ENCODE measurements at places on chromosomes 6 and 20. TPM values are rescaled to one million over a fixed set of nuclear protein-coding genes. Genes with fewer than 3 reads are reported as not detected.

DNA sequence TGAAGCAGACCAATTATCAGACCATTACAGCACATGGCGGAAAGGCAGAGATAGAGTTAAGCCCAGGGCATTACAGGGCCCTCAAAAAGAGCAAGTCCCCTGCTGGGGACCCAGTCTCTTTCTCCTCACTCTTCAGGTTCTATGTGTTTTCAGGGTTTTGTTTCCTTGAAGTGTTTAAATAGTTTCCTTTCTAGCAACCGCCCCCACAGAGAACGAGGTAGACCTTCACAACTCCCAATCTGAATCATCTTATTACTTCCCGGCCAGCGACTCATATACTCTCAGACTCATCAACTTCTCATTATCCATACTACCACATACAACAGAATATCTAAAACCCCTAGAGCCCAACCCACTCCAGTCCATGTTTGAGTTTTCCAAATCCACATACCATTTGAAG, 526.6 kb upstream of the ARID1B start:
- no peak for DNase-seq

GRCh38 chr20:19964289-19965265, 52.6 kb upstream of the NAA20 start:
- DNase-seq = peak; percentile 85

GRCh38 chr20:60249436-60249835, 291.2 kb downstream of the CDH26 start:
- DNase-seq = no peak

DNA sequence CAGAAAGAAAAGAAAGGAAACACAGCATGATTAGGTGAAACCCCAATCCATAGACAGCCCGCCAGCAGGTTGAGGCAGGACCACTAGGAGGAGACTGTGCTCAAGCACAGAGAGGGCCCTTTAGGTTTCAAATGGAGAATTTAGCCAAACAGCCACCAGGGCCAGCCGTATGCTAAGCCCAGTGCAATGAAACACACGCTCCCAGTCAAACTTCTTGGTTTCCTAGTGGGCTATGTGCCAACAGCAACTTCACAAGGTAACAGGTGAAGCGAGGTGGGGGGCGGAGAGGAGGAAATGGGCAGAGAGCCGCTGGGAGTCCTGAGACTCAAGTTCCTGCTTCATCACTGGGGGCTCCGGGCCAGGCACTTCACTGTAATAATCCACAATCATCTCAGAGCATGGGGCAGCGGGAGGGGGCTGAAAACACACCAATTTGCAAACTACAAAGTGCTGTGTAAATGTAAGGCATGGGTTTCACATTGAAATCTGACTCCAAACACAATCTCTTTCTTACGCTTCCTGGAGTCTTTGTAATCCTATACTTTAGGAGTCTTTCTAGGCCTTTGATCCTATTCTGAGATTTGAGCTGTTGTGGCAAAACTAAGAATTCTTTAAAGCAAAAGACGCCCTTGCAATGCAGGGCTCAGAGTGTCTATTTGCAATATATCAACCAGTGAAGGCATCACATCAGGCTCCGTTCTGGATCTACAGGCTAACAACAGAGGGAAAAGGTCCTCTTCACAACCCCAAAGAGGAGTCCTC, 117.3 kb downstream of the OPRM1 start:
- peak; percentile 71 for DNase-seq

GRCh38 chr20:59784365-59784764, 149.1 kb downstream of the SYCP2 start:
- DNase-seq = no peak

- DNase-seq = no peak
Measured at GRCh38 chr6:582370-582769, 74.5 kb downstream of the HUS1B start.

- no peak for DNase-seq
Measured at GRCh38 chr6:144321839-144322591, 36.9 kb downstream of the UTRN start.

GRCh38 chr6:137286368-137286767, 67.2 kb upstream of the IFNGR1 start:
- no peak for DNase-seq

- peak; percentile 64 for DNase-seq
Measured at GRCh38 chr6:158703111-158703836, 53.4 kb downstream of the SYTL3 start.

GRCh38 chr20:38113401-38114325, 51.4 kb downstream of the TGM2 start:
- DNase-seq = no peak

- no peak for DNase-seq
Measured at GRCh38 chr6:75524322-75524972, 30.8 kb upstream of the FILIP1 start.

DNA sequence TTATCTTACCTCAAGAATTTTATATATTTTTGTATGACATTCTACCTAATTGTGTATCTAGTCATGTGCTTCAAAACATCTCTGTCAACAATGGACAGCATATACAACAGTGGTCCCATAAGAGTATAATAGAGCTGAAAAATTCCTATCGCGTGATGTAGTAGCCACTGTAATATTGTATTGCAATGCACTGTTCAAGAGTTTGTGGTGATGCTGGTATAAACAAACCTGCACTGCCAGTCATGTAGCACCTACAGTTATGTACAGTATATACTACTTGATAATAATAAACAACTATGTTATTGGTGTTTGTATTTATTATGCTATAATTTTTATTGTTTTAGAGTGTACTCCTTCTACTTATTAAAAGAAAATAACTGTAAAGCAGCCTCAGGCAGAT, 672.7 kb downstream of the CD109 start:
- DNase-seq = no peak

DNA sequence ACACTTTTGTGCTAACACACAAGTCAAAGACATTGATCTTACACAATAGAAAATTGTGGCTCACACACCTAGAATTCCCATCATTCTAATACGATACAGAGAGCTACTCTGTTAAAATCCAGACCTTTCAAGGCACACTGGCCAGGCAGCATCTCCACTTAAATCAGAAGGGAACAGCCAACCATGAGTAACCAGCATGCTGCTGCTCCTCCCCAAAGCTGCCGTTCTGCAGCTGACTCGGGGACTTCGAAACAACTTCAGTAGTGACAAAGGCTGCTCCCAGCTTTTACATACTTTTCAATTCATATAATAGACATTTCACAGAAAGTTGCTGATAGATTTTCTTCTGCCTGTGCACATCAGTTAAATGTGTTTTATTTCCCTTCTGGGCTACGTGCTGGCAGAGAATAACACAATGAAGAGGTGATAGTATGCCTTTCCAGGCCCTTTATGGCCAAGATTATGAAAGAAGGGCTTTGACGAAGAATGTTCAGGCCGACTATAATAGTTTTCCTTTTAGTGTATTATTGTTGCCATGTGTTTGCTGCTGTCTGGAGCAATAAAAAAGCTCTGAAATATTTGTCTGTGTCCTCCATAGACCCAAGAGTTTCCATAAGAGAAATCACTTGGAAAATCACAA, 159.0 kb downstream of the GMDS start:
- DNase-seq = no peak

- no peak for DNase-seq
Measured at GRCh38 chr20:6626805-6627204, 140.7 kb upstream of the BMP2 start.

TRAM2 gene
- 19.3 TPM for total RNA-seq

DEFB112 gene
- not detected for total RNA-seq

RAET1L gene
- not detected for total RNA-seq

OOEP gene
- not detected for total RNA-seq
